ENCODE measurements at places on chromosomes 16 and 17. TPM values are rescaled to one million over a fixed set of nuclear protein-coding genes. Genes with fewer than 3 reads are reported as not detected.

Gene OR3A3
- polyA plus RNA-seq: not detected

Gene PPM1D
- polyA plus RNA-seq: 14.6 TPM

Gene TP53TG3F
- 1.7 TPM for polyA plus RNA-seq

Gene MT1H
- polyA plus RNA-seq: 6.6 TPM

Gene PSMC5
- 258 TPM for polyA plus RNA-seq

Gene TNFRSF12A
- polyA plus RNA-seq: 14.8 TPM

Gene TTC19
- polyA plus RNA-seq: 35.8 TPM

Gene SP6
- polyA plus RNA-seq: 2.5 TPM

Gene TRIM72
- 0.14 TPM for polyA plus RNA-seq

Gene NAA60
- 64.4 TPM for polyA plus RNA-seq

Gene RAB11FIP4
- polyA plus RNA-seq: 49.1 TPM

Gene UBE2Z
- polyA plus RNA-seq: 73.5 TPM

Gene STAT5A
- 8.5 TPM for polyA plus RNA-seq

Gene NPIPB2
- polyA plus RNA-seq: 7.8 TPM

Gene NETO2
- 10.8 TPM for polyA plus RNA-seq

Gene ATP2A1
- 0.51 TPM for polyA plus RNA-seq

Gene CFAP119
- 13.4 TPM for polyA plus RNA-seq

Gene WFIKKN1
- 1.4 TPM for polyA plus RNA-seq

Gene ZSCAN10
- polyA plus RNA-seq: not detected

Gene ABCA3
- 75.4 TPM for polyA plus RNA-seq

Gene ARHGAP27
- 2.3 TPM for polyA plus RNA-seq

Gene MYH3
- 0.36 TPM for polyA plus RNA-seq

Gene HOXB6
- 31.9 TPM for polyA plus RNA-seq

Gene PLXDC1
- polyA plus RNA-seq: 15.8 TPM

Gene KRT23
- not detected for polyA plus RNA-seq

Gene KRTAP1-1
- polyA plus RNA-seq: not detected

Gene KRT12
- polyA plus RNA-seq: not detected

Gene KRT39
- not detected for polyA plus RNA-seq

Gene CTRL
- 1.0 TPM for polyA plus RNA-seq

Gene ALOX15B
- 0.12 TPM for polyA plus RNA-seq

Gene SPATA32
- not detected for polyA plus RNA-seq

Gene KRTAP3-2
- polyA plus RNA-seq: not detected

Gene LMF1
- polyA plus RNA-seq: 21.5 TPM

Gene TBC1D3G
- not detected for polyA plus RNA-seq

Gene AOC3
- 1.1 TPM for polyA plus RNA-seq

Gene TLCD1
- polyA plus RNA-seq: 7.0 TPM

Gene HBA1
- polyA plus RNA-seq: 289 TPM

Gene TBC1D3H
- not detected for polyA plus RNA-seq

Gene GLIS2
- polyA plus RNA-seq: 17.2 TPM

Gene PTX4
- polyA plus RNA-seq: not detected

Gene IRF8
- 1.6 TPM for polyA plus RNA-seq

Gene WNT9B
- not detected for polyA plus RNA-seq

All from brain (organoid and tissue), 16 donors.